ENCODE measurements at places on chromosomes 1 and 21.
A peak's percentile ranks its signal among the peaks of the same experiment; 100 is the strongest.

- no peak for DNase-seq
Observed at GRCh38 chr1:145804235-145805045, 19.5 kb downstream of the RNF115 start.

DNA sequence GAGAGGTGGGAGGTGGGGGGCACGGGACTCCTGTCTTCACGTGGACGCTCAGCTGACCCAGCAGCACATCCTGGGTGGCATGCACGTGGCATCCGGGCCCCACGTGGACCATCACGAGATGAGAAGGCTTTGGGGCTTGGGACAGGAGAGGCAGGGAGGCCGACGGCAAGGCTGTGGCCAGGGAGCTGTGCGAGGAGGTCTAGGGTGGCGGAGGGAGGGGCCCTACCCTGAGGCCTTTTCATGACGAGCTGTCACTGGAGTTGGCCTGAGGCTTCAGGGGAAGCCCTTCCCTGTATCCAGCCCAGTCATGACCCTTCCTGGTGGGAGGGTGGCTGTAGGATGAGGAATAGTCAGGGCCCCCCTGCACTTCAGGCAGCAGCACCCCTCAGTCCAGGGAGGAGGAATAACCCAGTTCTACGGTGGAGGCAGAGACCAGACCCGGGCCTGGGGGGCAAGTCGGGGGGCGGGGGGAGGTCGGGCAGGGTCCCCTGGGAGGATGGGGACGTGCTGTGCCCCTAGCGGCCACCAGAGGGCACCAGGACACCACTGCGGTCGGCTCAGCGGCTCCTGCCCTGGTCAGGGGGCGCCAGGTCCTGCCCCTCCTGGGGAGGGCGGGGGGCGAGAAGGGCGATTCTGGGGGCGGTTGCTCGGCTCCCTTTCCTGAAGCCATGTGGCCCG lies 2.0 kb upstream of the PERM1 start:
- no peak for DNase-seq

DNA sequence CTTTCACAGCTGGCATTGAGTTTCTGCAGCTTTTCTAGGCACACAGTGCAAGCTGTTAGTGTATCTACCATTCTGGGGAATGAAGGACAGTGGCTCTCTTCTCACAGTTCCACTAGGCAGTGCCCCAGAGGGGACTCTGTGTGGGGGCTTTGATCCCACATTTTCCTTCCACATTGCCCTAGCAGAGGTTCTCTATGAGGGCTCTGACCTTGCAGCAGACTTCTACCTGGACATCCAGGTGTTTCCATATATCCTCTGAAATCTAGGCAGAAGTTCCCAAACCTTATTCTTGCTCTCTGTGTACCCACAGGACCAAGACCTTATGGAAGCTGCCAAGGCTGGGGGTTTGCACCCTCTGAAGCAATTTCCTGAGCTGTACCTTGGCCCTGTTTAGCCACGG lies 2.4 kb upstream of the IFI44 start:
- no peak for DNase-seq

GRCh38 chr1:109254621-109255096 lies 5.3 kb downstream of the CELSR2 start:
- peak; percentile 74 for DNase-seq

DNA sequence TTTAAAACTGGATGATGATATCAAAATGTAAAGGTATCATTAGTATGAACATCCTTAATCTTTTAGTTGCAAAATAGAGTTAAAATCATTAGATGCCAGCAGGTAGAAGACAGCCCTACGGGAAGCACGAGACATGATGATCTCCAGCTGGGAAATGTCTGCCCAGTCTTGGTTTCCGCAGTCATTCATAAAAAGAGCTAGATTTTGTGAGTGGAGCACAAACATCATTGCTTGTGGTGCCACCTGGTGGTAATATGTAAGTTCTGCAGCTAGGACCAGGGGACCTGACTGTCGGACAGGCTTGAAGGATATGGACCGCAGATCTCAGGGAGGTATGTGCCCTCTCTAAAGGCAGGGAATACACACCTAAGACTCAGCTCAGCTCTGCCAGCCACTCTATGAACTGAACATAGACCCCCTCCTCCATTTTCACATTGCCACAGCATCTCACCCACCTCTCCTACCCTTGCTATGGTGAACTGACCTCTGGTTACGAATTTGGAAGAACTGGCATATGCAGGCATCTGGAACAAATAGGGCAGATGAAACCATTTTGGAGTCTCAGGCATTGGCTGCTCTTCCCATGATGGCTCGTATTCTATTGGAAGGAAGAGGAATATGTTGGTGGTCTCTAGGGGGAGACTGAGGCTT lies 9.2 kb downstream of the FCMR start:
- peak; percentile 84 for DNase-seq

- DNase-seq, result no peak
Observed at GRCh38 chr1:203756036-203756435, 8.9 kb upstream of the LAX1 start.

DNA sequence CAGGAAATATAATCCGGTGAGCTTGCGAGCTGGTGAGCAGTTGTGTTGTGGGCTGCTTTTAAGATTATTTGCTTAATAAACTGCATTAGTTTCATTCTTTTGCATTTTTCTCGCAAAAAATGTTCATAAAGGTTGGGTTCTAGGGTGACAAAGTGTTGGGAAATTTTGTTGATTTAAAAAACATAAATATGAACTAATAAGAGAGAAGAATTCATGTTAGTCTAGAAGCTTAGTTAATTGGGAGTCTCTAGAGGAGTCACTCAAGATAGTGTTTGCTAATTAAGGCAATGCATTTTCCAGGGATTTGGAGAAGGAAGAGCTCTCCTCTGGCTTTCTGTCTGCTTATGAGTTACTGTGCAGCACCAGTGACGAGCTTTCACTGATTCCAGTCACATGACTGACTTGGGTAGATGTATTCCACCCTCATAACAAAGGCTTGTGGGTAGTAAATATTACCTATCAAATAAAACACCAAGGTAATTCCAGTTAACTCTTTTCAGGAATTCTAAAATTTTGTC lies 417.0 kb downstream of the PTBP2 start:
- peak; percentile 15 for DNase-seq

GRCh38 chr1:84972377-84972987 lies 24.4 kb downstream of the MCOLN2 start:
- peak; percentile 4 for DNase-seq

DNA sequence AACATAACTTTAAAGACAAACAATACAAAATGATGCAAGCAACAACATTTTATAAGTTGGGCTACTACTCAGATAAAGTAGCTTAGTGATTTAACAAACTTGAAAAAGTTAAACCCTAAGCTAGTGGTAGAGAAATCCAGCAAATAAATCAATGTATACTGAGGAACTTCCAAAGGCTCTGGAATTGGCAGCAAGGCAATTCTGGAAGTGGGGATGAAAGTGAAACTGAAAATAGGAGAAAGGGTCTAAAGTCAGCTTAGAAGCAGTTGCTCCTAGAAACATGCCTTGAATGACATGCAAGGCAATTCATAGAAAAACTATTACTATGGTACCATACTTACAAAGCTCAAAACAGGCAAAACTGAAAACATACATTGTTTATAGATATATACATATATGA lies 90.0 kb upstream of the CAMK1G start:
- peak; percentile 20 for DNase-seq

DNA sequence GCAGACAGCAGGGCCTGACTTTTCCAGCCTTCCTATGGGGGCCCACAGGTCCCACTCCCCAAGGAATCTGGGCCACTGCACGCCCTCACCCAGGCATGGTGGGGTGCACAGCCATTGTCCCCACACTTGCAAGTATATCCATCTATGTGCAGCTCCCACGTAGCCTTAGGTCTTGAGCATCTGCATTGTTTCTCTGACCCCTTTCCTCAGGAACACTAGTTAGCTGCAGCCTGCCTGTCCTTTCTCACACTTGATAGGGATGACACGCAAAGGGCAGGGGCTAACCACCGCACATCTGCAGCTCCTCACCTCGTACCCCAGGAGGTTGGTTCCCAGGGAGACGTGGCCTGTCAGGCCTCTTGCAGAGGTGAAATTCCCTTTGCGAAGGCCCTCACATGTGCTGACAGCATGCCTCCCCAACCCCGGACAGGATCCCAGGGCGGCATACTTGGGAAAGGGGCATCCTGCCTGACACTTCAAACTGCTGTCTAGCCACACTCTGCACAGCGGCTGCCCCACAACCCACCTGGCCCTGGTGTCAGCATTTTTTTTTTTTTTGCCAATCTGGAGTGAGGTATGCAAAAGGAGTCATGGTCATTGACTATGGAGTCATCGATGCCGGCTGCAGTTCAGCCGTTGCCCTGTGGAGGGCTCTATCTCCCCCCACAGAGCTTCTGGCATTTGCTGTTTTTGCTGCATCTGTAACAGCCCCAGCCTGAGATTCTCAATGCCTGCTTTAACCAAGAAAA lies 5.0 kb downstream of the JMJD4 start:
- peak; percentile 62 for DNase-seq

DNA sequence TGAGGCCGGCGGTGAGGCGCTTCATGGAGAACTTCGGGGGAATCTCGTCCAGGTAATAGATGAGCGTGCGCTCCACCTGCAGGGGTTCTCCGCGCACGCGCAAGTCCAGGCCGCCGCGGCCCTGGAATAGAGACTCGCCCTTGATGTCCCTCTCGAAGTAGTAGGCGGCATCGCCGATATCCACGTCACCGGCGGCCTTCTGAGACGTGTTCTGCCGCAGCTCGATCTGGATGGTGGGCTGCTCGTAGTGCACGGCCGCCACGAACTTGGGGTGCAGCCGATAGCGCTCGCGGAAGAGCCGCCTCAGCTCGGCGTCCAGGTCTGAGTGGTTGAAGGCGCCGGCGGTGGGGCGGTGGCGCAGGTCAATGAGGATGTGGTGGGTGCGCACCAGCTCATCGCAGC lies 726 bp downstream of the TACSTD2 start:
- DNase-seq, result no peak

Data from A172 (cell line).